NB4 (cell line): ENCODE measurements at places on chromosomes 5 and 9.

DNA sequence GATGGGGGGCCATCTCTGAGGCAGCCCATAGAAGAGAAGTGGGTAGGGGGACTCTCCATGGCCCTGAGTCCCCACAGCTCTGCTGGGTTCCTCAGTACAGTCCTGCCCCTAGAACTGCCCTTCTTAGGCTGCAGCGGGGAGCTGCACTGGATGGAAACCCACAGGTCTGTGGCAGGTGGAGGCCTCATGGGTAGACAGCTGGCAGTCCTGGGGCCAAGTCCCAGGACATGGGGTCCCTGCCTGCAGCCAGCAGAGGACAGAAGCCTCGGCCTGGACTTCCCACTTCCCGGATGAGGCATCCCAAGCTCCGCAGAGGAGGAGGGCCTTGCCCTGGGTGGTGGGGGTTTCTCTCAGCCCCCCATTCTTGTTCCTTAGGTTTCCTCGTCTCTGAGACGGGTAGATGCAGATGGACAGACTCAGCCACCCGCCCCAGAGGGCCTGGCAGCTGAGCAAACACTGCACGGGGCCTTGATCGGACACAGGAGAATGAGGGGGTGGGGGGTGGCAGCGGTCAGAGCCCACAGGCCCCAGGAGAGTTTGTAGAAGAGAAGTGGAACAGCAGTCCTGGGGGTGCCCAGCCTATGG, 153.8 kb downstream of the C9orf50 start:
- peak; percentile 34 for DNase-seq

DNA sequence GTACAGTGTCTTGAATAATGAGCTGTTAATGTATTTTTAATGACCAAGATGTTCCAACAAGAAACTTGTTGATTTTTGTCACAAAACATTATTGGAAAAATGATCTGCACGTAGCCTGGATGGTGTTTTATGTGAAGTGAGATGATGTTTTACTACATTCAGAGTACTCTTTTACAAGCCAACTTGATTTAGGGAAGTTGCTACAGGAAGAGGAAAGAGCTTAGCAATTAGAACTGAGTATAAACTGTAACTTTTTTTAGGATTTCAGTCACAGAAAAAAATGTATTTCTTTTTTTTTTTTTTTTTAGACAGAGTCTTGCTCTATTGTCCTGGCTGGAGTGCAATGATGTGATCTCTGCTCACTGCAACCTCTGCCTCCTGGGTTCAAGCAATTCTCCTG, 113.6 kb upstream of the ADRA1B start:
- peak; percentile 14 for DNase-seq

DNA sequence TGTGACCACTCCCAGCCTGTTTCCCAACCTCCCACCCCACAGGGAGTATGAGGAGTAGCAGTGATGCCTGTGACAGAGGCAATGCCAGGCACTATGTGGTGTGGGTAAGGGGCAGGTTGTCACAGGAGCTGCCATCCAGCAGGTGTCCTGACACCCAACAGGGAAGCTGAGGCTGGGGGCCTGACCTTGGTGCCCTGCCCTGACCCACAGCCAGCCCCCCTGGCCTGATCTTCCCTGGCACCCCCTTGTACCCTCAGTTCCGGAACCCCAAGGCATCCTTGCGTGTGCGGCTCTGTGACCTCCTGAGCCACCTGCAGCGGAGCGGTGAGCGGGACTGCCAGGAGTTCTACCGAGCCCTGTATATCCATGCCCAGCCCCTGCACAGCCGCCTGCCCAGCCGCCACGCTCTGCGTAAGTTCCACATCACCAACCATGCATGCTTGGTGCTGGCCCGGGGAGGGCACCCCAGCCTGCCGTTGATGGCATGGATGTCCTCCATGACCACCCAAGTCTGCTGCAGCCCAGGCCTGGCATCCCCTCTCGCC, 14.4 kb downstream of the CARD19 start:
- peak; percentile 5 for DNase-seq

DNA sequence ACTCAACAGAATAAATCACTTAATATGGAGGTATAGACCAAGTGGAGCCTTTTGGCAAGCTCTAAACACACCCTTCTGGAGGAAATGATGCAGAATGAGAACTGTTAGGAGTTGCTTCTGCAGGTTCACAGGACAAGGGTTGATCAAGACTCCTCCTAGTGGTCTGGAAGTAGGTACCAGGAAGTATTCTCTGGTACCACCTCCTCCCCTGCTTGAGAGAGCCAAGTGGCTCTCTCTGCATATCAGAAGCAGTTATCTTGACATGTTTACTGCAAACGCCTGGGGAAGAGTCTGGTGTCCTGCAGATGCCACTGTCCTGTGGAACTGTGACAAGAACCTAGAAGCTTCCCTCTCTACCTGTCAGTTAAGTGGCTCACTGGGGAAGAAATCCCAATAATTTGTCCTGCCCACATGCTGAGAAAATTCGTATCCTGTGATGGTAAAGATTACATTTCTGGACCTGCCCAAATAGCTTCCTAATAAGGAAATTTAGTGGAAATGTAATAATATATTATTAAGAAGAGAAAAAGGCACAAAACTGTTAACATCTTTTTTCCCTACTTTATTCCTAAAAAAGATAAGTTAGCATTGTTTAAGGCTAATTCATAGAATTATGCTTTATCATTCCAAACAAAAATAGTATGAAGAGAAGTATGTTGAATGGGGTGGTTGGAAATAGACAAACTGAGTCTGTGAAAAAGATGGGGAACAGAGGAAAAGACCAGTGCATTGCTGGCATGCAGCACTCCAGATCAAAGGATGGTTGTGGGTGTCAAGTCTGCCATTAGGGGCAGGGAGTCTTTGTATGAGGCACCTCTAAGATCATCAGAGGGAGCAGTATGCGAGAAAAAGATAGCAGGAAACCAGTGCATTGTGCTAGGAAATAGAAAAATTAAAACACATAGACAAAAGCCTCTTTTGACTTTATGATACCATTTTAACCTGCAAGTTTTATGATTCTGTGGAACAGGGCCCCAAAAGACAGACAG, 118.8 kb downstream of the CDC42SE2 start:
- peak; percentile 82 for DNase-seq

DNA sequence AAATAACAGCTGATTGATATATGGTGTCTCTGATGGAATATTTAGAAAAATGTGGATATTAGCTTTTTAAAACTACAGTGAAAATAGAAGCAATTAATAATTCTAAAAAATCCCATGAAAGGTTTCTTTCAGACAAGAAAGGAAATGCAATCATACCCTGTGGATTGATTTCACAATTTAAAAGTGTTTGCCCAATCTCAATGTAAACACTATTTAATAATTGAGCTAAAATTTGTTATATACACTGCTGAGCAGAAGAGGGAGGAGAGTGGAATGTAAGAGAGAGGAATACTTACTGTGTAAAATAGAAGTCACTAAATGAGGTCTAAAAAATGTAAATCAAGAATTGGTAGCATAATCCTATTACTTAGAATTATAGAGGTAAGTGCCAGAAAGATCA, 76.9 kb downstream of the FEM1C start:
- no peak for DNase-seq

- DNase-seq = no peak
Observed at GRCh38 chr5:68343421-68343826, 127.9 kb downstream of the PIK3R1 start.

DNA sequence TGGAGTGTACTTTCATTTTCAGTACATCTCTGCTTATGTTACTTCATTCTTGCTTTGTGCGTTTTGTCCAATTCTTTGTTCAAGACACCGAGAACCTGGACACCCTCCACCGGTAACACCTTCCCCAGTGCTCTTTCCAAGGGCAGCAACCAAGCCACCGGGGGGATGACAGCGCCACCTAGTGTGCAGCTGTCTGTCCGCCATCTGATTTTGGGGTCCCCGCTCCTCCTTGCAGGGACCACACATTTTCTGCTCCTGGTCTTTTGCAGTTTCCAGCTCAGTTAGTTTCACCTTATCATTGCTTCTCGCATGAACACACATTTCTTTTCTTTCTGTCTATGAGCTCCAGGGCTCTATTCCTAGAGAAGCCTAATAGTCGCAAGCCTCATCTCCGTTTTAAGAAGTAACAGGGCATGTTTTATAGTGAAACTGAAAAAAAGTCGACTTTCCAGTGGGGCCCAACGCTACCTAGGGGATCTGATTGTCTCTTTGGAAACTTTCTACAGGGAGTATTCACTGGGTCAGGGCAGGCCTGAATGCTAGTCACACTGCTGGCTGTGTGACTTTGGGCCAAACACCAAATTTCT, 152.1 kb downstream of the FSTL4 start:
- peak; percentile 53 for DNase-seq

DNA sequence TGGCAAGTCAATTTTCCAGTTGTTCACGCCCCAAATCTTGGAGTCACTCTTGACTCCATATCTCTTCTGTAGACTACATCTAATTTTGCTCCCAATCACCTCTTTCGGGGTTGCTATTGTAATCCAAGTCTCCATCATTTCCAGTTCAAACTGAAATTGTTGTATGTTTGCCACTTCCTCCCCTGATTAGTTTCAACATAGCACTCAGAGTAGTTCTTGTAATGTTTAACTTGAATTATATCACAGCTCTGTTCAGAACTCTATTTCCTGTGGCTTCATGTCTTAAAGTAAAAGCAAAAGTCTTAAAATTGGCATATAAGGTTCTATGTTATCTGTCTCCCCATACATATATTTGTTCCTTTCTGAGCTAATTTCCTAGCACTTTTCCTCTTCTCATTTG, 348.5 kb upstream of the RIOK2 start:
- DNase-seq = no peak

- DNase-seq = no peak
Observed at GRCh38 chr5:142748132-142748531, 22.0 kb upstream of the ARHGAP26 start.

DNA sequence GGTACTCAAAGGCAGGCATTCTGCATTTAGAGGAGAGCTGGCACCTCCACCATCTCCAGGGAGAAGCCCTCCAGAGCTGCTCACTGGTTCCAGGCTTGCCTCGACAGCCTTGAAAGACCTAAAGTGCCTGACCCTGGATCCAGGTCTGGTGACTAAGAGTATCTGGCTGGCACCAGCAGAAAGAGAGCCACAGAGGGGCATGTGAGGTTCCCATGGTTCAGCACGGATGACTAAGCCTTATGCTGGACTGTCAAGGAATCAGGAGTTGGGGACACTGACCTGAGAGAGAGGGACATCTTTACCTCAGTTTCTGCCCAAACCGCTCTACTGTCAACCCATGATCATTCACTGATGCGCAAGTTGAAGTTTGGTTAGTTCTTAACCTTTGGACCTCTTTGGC, 3.0 kb downstream of the ACTL7A start:
- DNase-seq = no peak

DNA sequence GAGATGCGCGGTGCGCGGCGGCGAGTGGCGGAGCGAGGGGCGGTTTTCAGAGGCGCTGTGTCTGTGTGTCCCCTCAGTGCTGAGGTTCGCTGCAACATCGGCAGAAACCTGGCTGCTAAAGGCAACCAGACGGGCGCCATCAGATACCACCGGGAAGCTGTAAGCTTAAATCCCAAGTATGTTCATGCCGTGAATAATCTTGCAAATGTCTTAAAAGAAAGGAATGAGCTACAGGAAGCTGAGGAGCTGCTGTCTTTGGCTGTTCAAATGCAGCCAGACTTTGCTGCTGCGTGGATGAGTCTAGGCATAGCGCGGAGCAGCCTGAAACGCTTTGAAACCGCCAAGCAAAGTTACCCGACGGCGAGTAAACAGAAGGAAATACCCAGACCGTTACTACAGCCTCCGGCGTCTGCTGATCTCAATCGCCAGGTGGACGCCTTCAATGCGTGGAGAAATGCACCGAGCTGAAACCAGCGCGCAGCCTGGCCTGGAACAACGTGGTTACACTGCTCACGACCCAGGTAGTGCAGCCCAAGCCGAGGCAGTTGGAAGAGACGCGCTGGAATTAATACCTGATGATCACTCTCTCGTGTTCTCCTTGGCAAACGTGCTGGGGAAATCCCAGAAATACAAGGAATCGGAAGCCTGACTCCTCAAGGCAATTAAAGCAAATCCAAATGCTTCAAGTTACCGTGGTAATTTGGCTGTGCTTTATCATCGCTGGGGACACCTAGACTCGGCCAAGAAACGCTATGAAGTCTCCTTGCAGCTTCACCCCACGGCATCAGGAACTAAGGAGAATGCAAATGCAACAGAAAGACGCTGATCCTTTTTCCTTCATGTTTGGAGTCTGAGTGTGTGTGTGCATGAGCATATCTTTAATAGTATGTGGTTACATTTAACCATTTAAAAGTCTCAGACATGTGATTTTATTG, 15.9 kb downstream of the OR2V1 start:
- DNase-seq = no peak

- no peak for DNase-seq
Observed at GRCh38 chr5:133824661-133825254, 143.7 kb downstream of the C5orf15 start.

GRCh38 chr5:17283121-17283415, 65.6 kb downstream of the BASP1 start:
- no peak for DNase-seq

- no peak for DNase-seq
Observed at GRCh38 chr9:126354887-126355770, 28.5 kb downstream of the MVB12B start.

GRCh38 chr9:111094433-111094924, 56.2 kb upstream of the LPAR1 start:
- DNase-seq = peak; percentile 12

GRCh38 chr5:79237740-79238560, 2.0 kb downstream of the JMY start:
- DNase-seq = no peak

DNA sequence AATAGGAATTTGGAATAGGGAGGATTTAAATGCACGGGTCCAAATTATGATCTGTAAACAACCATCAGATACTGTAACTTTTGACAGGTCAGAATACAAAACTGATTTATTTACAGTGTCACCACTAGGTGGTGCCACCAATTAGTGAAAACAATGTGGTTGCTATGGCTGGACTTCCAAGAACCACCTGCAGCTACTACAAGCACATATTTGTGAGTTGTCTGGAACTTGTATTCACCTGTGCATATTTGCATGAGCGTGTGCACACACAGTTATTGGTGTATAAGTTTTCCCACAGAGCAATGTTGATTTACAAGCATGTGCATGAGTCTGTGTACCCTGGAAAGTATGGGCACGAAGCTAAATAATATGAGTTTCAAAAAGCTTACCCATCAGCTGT, 3.0 kb upstream of the HRCT1 start:
- DNase-seq = peak; percentile 46

DNA sequence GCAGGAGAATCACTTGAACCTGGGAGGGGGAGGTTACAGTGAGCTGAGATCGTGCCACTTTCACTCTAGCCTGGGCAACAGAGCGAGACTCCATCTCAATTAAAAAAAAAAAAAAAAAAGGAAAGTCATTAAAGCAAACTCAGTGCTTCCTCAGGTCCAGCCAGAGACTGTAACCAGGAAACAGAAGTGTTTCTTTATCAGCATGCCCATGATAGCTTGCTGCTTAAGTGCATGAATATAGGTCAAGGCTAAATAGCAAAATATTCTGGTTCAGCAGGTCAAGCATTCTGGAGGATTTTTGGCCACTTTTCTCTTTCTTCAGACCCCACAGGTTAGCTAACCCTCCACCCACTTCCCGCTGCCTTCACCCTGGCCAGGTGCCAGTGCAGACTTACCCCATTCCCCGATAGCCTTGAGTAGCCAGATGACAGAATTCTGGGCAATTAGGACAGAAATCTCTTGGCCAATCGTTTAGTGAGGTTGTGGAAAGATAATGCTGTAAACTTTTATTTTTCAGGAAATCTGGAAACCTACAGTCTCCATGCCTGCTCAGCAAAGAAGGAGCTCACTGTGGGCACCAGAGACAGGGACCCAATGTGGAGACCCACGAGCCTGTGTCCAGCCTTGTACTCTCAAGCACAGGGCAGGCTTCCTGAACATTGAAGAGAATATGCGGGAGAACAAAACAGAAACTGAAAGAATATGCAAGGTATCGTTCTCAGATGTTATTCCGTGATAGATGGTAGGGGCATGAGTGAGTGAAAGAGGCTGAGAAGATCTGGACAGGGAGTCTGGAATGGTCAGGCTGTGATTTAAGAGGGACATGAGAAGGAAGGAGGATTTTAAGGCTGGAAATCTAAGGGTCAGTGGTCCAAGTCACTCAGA, 4.2 kb upstream of the UGT3A2 start:
- no peak for DNase-seq
